Glutamatergic neuron (in vitro differentiated cells): ENCODE measurements at places on chromosomes 12 and 14. TPM values are rescaled to one million over a fixed set of nuclear protein-coding genes. Genes with fewer than 3 reads are reported as not detected.
A peak's percentile ranks its signal among the peaks of the same experiment; 100 is the strongest.

- DNase-seq = no peak
- no peak overlapping the region for H3K27ac ChIP-seq
- no peaks in the 10 kb centered on the region for H3K4me1 ChIP-seq
- H3K36me3 ChIP-seq = no peaks in the 10 kb centered on the region
- H3K27me3 ChIP-seq = peaks cover 5% of the 10 kb centered on the region
Observed at GRCh38 chr14:68888883-68889282, 90.2 kb downstream of the ACTN1 start.

GRCh38 chr14:97977651-97978261 lies 1180.6 kb downstream of the VRK1 start:
- H3K27ac ChIP-seq = no peak overlapping the region
- no peak overlapping the region for H3K4me3 ChIP-seq
- H3K4me1 ChIP-seq = peaks cover 4% of the 10 kb centered on the region

GRCh38 chr12:75995691-75996090 lies 35.9 kb downstream of the PHLDA1 start:
- no peak for DNase-seq
- peaks cover 2% of the 10 kb centered on the region for H3K27me3 ChIP-seq
- peaks cover 3% of the 10 kb centered on the region for H3K4me1 ChIP-seq
- no peak overlapping the region for H3K27ac ChIP-seq
- no peak overlapping the region for H3K4me3 ChIP-seq

- H3K27me3 ChIP-seq = no peaks in the 10 kb centered on the region
- H3K36me3 ChIP-seq = no peaks in the 10 kb centered on the region
- no peak overlapping the region for H3K4me3 ChIP-seq
- H3K4me1 ChIP-seq = no peaks in the 10 kb centered on the region
Observed at GRCh38 chr12:42546709-42547108, 42.8 kb downstream of the PRICKLE1 start.

Gene KTN1
- total RNA-seq = 108 TPM

- H3K27ac ChIP-seq = peak overlapping the region; percentile 55
- peak overlapping the region; percentile 86 for H3K4me3 ChIP-seq
- H3K4me1 ChIP-seq = peaks cover 33% of the 10 kb centered on the region
- no peak for DNase-seq
Observed at GRCh38 chr14:103716091-103716801, 636 bp downstream of the ZFYVE21 start.
